Pulmonary artery endothelial cell (primary cell): ENCODE measurements at places on chromosomes 11 and 22.

- no peak for DNase-seq
Measured at GRCh38 chr11:96125400-96125799, 201.5 kb upstream of the MTMR2 start.

DNA sequence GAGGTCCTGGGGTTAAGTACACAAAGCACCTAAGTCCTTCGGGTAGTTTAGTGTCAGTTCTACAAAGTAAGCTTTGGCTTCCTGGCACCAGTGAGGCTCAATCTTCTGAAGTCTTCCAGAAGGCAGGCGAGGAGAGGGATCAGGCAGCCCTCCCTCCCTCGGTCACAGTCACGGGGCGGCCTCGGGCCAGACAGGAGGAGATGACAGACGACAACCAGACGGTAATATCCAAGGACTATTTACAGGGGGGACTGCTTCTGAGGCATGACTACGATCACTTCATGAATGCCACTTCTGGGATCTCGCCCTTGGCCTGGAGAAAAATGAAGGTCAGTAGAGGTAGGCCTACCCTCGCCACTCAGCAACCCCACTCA is 383 bp upstream of the TMEM223 start:
- no peak for DNase-seq

- no peak for DNase-seq
Measured at GRCh38 chr11:34288492-34288891, 69.3 kb downstream of the ABTB2 start.

- no peak for DNase-seq
Measured at GRCh38 chr11:96332126-96332771, 10.7 kb downstream of the MAML2 start.

GRCh38 chr11:35826949-35827348 is 116.9 kb upstream of the LDLRAD3 start:
- no peak for DNase-seq

GRCh38 chr22:23708270-23708669 is 17.5 kb downstream of the RGL4 start:
- DNase-seq: no peak

DNA sequence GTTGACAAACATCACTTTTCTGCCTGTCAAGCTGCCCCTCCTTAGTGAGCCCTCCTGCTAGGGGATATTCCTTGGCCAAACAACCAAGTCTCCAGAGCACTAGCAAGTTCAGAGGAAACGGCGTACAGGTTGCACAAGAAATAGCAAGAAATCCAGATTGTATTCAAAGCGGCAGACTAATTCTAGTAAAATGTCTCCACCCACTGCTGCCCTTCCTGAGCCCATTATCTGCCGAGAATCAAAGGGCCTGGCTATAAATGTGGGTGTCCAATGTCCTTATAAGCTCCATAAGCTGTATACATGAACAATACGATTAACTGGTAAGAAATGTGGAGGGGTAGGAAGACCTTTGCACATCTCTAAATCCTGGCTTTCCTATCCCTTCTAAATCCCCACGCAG is 44.0 kb upstream of the AKIP1 start:
- no peak for DNase-seq

DNA sequence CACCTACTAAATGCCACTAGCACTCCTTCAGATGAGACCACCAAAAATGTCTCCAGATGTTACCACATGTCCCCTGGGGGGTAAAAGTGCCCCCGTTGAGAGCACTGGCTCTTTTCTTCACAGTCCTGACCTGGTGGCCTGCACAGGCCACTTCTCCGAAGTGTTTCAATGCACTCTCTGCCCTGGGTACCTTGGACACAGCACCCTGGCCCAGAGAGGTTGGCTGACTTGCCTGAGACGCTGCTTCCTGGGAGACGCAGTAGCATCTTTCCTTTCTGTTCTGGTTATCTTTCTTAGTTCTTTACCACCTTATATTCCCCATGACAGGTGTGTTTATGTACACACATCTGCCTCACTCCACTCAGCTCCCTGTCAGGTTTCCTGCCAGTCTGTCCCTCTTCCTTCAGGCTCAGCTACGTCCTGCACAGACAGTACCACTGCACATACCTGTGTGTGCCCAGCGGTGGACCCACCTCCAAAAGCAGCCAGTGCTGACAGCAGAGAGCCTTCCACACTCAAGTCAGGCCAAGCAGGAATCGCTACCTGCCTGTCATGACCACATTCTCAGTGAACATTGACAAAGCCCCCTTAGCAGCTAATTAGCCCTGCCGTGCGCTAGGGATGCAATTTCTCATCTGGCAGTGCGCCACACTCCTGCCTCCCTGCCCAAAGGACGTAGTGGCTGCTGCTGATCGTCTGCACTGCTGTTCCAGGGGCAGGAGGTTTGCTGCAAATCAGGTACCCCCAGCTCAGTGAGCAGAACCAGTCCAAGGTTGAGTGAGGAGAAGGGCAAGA is 39.0 kb downstream of the FAM83F start:
- DNase-seq: no peak

DNA sequence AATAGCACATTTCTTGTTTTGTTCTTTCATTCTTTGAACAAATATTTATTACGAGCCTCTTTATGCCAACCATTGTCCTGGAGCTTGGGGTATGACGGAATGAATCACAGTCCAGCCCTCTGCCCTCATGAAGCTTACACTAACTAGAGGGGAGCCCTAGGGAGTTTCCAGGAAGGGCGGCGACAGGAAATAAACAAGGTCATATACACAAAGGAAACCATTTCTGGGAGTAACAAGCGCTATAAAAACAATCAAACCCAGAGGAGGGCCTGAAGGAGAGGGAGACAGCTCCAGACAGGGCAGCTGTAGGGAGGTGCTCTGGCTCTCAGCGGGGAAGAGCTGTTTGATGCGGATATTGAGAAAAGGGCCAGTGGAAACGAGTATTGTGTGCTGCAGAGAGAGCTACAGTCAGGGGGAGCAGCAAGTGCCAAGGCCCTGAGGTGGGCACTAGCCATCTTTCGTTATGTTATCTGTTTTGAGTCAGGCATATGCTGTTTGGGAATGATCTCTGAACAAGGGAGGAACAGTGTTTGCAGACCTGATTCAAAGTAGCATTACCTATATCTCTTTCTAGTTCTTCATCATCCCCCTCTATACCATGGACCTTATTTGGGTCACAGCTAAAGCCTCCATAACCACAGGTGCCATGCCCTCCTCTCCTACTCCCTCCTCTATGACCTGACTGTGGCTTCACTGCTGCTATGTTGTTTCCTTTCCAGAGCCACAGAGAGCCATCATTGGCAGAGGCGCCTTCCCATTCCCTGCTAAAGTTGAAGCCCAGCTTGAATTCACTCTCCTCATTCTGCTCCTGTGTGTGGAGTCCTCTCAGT is 15.3 kb upstream of the ZBTB16 start:
- peak; percentile 88 for DNase-seq

GRCh38 chr11:69416762-69417698 is 64.4 kb upstream of the LINC01488 start:
- no peak for DNase-seq

DNA sequence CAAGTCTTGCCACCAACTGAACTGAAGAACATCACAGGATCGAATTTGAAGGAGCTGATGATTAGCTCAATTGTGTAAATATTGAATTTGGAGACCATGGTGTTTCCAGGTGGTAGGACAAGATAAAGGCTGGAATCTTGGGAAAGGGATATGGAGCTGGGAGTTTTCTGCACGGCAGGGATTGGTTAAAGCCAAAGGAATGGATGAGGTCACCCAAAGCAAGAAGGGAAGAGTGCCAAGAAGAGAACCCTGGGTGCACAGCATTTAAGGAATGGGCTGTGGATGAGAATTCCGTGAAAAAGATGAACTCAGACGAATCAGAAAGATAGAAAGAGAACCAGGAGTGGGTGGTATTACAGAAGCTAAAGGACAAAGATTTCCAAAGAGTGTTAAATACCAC is 29.4 kb upstream of the RRAS2 start:
- DNase-seq: no peak

GRCh38 chr11:99419991-99420390 is 399.2 kb downstream of the CNTN5 start:
- DNase-seq: no peak

DNA sequence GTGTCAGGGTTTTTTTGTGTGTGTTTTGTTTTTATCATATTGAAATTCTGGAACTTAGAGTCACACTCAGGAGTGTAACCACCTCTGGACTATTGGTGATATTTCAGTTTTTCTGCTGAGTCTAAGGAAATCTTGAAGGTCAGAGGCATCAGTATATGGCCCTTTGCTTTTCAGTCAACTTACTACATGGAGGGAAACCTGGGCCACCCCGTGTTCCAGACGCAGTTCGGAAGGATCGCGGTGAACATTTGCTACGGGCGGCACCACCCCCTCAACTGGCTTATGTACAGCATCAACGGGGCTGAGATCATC is 19.9 kb downstream of the UPB1 start:
- DNase-seq: no peak

DNA sequence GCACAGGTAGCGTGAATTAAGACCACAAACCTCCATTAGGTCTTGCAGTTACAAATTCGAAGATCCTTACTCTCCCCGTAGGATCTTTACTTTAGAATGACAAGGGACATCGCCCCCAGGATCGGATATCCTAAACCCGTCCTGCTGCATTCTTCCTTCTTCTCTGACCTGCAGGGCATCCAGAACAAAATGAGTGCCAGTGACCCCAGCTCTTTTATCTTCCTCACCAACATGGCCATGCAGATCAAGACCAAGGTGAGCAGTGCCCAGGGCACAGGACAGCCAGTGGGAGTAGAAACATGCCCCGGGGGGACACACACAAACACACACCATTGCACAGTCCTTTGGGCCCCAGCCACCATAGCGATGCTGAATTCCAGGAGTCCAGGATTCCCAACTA is 42.6 kb upstream of the MPEG1 start:
- no peak for DNase-seq

- DNase-seq: no peak
Measured at GRCh38 chr11:110065189-110065588, 28.0 kb upstream of the ZC3H12C start.

DNA sequence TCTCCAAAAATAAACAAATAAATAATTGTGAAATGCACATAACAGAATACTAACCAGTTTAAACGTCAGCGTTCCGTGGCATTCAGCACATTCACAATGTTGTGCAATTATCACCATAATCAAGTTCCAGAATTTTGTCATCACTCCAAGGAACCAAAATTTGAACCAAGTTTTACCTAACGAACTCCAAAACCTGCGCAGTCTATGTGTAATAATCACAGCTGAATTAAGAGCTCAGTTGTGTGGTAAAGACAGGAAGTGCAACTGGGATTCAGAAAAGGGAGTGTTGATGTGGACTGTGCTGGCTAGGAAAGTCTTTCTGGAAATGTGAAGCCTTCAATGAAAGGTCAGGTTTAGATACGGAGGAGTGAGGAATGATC is 5.4 kb upstream of the MCAM start:
- DNase-seq: no peak

DNA sequence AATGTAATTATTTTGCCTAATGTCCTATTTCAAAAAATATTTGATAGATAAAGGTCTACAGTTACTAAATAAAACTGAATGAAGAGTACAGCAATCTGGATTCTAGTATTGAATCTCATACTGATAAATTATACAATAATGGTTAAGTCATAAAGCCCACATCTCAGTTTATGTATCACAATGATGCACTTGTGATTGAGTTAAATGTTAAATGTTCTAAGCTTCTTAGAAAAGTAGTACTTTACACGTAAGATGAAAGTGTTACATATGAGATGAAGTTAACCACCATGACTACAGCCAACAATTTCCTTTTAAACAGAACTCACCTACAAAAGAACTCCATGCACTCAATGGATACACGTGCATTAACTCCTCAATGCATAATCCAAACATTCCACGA is 51.7 kb downstream of the PHF21A start:
- no peak for DNase-seq

DNA sequence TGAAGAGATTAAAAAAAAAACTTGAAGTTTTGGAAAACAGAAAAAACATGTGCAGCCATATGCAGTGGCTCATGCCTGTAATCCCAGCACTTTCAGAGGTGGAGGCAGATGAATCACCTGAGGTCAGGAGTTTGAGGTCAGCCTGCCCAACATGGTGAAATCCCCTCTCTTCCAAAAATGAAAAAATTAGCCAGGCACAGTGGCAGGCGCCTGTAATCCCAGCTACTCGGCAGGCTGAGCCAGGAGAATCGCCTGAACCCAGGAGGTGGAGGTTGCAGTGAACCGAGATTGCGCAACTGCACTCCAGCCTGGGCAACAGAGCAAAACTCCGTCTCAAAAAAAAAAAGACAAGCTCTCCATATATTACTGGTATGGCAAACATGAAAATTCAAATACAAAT is 7.6 kb downstream of the DLG2 start:
- no peak for DNase-seq

- DNase-seq: no peak
Measured at GRCh38 chr11:117706322-117706814, 90.6 kb downstream of the DSCAML1 start.

DNA sequence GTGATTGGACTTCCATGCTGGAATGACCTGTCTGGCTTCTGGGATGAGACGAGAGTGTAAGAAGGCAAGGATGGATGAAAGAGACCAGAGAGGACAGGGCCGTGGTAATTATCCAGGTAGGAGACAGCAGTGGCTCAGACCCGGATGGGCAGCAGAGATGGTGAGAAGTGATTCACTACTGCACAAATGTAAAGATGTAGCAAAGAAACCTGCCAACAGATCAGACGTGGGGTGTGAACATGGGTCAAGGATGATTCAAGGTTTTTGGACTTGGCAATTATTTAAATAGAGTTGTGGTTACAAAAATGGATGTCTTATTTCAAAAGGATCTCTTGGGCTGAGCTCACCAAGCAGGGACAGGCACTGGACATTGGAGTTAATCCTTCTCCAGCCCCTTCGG is 32.7 kb downstream of the RIBC2 start:
- no peak for DNase-seq

DNA sequence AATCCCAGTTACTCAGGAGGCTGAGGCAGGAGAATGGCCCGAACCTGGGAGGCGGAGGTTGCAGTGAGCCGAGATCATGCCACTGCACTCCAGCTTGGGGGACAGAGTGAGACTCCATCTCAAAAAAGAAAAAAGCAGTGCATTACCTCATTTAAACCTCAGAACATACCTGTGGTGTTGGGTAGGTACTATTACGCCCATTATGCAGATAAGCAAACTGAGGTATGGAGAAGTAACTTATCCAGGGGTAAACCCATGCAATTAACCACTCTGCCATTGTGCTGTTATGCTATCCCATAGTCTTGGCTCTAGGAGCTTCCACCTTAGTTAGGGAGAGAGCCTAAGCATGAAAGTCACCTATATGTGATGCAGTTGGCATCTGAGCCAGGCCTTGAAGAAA is 2.3 kb upstream of the SEC14L3 start:
- DNase-seq: no peak

GRCh38 chr11:105155679-105156078 is 16.1 kb upstream of the CARD18 start:
- DNase-seq: no peak

DNA sequence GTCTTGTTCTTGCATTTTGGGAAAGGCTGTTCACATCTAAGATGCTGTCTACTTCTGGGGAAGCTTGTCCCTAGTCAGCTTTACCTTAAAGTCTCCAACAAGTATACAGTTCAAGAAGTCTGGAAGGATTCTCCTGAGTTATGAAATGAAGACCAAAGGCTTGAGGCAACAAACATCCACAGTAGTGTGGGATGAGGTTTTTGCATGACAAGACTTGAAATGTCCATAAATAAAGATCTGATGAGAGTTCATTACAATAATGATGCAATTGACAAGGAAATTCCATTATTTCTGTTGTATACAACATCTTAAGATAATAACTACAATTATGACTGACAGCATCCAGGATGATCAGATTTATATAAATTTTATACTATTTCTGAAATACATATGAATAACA is 21.3 kb upstream of the KDM4E start:
- no peak for DNase-seq
